Stimulated activated CD4-positive, alpha-beta T cell treated with anti-CD3 and anti-CD28 coated beads, Interleukin-4, amount 100 ng/mL, for 1 hour (primary cell): ENCODE measurements at places on chromosomes 2 and 18.

- DNase-seq = no peak
These were observed 155.6 kb upstream of the PIEZO2 start for GRCh38 chr18:11304928-11305327.

DNA sequence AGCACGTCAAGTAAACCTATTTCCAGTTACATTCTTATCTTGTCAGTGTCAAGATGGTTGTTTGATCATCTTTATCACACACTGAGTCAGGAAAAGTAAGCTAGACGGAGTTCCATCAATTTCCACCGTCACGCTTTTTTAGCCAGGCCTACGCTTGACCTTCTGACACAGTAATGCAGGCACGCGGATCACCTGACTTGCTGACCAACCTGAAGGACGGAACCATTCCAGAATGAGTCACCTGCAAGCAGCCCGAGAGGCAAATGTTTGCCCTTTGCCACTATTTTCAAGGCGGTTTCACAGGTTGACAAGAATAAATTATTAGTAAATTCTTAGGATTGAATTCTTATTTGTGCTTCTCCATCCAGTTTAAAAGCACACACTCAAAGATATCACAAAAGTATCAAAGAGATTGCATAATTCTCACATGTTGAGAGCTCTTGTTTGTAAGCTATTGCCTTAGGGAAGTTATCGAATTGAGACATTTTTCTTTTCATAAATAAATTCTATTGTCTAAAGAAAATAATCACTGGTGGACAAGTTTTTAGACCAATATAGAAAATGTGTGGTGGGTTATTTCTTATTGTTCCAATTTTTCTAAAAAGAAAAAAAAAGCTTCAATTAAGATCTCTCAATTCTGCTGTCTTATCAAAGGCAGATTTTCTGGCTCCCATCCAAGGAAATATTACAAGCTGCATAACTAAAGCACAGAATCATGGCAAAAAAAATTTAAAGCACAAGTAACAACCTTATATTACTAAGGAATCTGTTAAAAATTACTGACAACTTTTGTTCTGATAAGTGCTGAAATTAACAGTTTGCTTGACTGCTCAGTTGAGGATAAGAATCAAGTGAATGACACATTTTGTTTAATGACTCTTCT is 31.9 kb downstream of the UXS1 start:
- no peak for DNase-seq

DNA sequence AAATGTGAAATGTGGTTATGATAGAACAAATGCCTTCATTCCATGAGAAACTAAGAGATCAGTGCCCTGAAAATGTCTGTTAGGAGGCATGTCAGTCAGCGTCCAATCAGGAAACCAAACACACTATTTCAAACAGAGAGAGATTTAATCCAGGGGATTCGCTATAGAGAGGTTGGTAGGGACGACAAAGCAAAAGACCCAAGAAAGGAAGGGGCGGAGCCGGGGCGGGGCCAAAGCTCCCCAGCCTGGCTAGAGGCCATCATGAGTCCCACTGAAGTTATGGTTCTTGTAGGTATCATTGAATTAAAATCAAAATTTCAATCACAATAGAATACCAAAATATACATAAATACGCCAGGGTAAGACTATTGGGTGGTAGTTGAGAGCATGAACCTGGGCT is 32.9 kb upstream of the RNF149 start:
- peak; percentile 44 for DNase-seq

DNA sequence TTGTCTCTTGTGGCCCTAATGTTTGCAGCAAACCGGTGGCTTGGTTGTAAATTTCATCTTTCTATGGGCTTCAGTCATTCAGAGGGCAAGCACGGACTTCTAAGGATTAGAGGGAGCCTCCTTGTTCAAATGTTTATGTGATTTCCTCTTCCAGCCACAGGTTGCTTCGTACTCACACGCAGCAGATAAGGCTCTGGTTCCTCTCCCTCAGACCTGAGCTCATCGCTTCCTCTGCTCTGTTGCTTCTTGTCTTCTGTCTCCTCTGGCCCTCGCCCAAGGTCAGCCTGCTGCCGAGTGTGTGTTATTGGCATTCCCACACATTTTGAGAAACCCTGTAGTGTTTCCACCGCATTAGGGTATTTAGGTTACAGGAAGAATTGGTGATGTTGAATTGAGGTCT is 44.0 kb downstream of the MYL12B start:
- no peak for DNase-seq

GRCh38 chr2:41647468-41648050 is 400.3 kb upstream of the PKDCC start:
- no peak for DNase-seq

DNA sequence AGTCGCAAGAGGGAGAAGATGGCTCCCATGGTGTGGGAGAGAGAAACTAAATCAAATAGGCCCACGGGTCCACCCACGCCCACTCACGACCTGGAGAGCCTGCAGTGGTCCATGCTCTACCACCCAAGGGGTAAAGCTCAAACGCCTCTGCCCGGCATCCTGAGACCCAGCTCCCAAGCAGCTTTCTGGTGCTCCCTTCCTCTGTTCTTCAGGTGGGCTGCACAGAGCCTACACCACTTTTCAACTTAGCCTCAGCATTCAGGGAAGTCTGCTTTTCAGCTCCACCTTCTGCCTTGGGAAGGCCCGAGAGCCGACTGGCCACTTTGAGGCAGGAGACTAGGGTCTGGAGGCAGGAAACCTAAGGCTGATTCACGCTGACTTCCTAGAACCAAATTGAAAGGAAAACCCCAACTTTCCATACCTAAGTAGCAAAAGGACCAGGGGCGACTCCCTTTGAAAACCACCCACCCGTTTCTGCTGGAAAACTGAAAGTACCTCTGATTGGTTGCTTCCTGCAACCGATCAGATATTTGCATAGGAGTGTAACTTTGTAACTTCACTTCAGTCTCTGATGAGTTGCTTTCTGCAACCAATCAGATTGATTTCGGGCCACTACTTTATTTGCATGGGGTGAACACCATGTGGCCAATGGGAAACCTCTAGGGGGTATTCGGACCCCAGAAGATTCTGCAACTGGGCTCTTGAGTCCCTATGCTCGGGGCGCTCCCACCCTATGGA is 26.8 kb upstream of the SPATA3 start:
- no peak for DNase-seq
